ENCODE measurements at places on chromosomes 2 and 18.

DNA sequence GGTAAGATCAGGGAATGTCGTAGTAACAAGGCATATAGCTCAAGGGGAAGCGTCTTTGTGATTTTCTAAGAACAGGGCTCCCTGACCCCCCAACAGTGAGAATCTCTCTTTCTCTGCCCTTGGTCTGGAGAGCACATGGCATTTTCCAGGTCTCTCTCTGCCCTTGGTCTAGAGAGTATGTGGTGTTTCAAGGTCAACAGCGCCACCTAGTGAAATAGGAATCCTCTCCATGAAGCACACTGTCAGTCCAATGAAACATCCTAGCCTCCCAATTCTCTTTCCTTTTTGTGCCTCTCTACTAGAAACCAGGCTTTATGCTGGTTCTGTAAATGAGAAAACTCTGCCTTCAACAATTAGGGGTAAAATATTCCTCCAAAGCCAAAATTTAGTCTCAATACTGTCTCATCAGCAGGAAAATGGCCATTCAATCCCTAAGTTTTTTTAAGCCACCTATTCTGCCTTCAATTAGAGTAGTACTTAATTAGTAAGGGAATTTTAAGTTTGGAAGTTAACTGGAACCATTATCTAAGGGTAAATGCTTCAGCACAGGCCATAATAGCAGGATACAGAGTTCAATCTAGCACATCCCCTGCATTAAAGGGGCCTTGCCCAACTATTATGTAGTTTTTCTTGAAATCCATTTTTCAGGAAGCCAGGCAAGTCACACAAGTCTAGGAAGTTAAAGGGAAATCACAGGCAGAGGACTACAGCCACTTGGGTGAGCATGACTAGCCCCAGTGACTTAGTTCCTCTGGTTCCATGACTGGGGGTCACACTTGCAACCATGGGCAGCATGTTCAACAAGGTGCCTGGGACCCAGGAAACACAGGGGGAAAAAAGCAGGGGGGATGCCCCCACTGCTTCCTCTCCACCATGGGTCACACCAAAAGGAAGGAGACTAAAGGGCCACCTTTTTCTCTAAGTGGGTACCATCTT is 12.4 kb downstream of the DYM start:
- DNase-seq, result no peak

- no peak for DNase-seq
Observed at GRCh38 chr2:146814971-146815370, 1029.9 kb upstream of the ACVR2A start.

DNA sequence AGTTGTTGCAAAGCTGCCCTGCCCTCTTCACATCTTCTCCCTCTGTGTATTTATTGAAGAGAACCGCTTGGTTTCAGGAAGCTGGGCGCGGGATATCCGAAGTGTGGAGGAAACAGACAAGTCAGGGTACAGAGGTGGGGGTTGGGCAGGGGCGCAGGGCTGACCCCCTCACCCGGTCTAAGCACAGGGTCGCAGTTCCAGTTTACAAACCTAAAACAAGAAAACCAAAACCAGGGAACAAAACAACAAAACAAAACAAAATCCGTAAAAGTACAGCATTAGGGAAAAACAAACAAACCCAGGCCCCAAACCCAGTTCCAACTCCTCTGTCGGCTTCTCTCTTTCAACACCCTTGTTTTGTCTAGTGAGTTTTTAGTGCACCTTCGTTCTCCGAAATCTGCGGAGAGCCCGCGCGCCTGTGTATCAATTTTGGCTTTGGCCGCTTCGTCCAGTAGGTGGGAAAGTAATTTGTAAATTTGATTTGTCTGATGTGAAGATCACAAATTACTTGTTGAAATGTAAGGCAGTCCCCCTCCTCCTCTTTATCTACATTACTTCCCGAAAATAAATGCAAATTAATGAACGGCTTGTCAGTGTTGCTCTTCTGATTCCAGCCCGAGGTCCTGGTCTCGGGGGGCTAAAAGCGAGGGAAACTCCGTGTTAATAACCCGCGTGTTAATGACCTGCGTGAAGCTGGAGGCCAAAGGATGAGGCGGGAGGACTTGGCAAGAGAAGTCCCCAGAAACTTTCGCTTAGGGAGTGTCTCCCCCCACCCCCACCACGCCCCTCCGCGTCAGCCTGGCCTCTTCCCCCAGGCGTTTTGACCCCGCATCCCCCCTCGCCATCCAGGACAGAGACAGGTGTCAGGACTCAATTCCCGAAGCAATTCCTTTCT is 6.9 kb downstream of the OTX1 start:
- no peak for DNase-seq

- no peak for DNase-seq
Observed at GRCh38 chr2:120985997-120986651, 250.5 kb downstream of the GLI2 start.

- no peak for DNase-seq
Observed at GRCh38 chr2:232463701-232464543, 8.0 kb downstream of the ALPI start.

DNA sequence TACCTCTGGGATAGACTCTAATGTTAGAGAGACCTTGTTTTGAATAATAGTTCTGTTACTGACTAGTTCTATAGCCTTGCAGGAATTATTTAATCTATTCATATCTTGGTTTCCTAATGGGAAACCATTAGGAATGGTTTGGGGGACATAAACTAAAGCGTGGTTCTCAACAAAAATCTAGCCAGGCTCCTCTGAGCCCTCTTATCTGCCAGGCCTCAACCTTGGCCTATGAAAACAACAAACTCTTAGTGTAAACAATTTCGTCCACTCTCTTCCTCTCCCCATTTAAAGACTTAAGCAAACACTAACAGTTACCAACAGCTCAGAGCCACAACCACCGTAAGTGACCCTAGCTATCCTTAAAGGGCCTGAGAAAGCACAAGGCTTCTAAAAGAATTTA is 10.6 kb upstream of the NBAS start:
- DNase-seq, result no peak

DNA sequence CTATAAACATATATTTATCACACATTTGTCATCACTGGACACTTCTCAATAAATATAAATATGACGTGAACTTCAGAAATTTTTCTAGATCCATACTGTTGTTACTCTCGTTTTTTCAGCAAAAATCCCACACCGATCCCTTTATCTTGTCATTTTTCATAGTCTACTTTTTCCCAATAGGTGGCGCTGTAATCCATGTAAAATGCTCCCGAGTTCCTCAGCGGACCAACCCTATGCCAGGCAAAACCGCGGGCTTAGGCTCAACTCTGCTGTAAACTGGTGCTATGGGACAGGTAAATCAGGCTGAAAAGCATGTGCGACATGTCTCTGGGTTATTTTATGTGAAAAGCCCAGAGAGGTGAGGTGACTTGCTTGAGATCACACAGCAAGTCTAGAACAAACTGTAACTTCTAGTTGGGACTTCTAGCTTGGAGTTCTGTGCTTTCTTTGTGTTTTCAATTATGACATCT is 104.0 kb downstream of the COBLL1 start:
- DNase-seq, result no peak

- DNase-seq, result no peak
Observed at GRCh38 chr18:23852236-23853045, 162.1 kb upstream of the TTC39C start.

DNA sequence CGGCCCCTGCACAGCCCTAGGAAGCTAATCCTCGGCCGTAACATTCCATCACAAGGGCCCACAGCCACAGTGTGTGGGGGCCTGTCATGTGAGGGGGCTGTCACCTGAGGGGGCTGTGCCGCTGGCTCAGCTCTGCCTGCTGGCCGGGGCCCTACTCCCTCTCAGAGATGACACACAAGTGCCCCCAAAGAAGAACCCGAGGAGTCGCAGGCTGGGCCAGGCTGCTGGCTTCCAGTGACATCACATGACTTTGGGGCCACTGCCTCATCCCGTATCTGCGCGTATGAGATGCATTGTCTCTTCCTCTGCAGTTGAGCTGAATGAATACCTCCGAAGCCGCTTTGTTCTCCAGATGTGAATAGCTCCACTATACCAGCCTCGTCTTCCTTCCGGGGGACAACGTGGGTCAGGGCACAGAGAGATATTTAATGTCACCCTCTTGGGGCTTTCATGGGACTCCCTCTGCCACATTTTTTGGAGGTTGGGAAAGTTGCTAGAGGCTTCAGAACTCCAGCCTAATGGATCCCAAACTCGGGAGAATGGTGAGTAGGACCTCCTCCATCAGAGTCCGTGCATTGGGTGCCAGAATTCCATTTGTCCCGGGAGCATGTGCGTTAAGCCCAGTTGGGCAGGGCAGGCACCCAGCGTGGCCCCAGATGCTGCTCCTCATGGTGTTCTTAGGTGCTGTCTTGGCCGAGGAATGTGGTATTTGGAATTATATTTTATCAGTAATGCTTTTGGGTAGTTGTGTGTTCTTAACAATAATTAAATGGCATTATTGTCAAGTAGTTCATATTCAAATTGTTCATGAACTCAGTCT is at the start of gene CNDP1:
TSS of gene CNDP1 (plus strand) at position 351 of the 820 bp plus-strand sequence. CDS start at position 519, 168 bp downstream.
- no peak for DNase-seq

- no peak for DNase-seq
Observed at GRCh38 chr2:186984481-186984880, 135.5 kb upstream of the ZSWIM2 start.

- DNase-seq, result no peak
Observed at GRCh38 chr2:86000131-86000937, 105.4 kb downstream of the POLR1A start.

GRCh38 chr2:47186351-47186750 is 31.2 kb upstream of the STPG4 start:
- DNase-seq, result no peak

- DNase-seq, result no peak
Observed at GRCh38 chr2:196955036-196955435, 28.5 kb upstream of the PGAP1 start.

- no peak for DNase-seq
Observed at GRCh38 chr2:238763471-238763995, 84.4 kb upstream of the TWIST2 start.

- DNase-seq, result no peak
Observed at GRCh38 chr18:25465152-25465732, 113.3 kb upstream of the ZNF521 start.

GRCh38 chr2:207202645-207203044 is 36.9 kb upstream of the KLF7 start:
- no peak for DNase-seq

DNA sequence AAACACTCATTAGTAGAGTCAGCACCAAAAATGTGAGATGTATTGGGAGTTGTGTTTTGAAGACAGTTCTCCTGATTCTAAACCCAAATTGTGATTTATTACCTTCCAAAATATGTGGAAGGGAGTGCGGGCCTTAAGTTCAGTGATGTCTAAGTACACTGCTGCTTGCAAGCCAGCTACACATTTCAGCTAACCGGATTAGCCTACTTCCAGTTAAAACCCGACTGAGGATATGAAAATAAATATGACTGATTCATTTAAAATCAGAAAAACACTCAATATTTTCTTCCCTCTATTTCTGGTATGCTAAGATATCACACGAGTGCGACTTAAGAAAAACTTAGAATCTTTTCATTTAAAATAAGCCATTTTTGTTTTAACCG is 907 bp downstream of the FHL2 start:
- DNase-seq, result no peak

DNA sequence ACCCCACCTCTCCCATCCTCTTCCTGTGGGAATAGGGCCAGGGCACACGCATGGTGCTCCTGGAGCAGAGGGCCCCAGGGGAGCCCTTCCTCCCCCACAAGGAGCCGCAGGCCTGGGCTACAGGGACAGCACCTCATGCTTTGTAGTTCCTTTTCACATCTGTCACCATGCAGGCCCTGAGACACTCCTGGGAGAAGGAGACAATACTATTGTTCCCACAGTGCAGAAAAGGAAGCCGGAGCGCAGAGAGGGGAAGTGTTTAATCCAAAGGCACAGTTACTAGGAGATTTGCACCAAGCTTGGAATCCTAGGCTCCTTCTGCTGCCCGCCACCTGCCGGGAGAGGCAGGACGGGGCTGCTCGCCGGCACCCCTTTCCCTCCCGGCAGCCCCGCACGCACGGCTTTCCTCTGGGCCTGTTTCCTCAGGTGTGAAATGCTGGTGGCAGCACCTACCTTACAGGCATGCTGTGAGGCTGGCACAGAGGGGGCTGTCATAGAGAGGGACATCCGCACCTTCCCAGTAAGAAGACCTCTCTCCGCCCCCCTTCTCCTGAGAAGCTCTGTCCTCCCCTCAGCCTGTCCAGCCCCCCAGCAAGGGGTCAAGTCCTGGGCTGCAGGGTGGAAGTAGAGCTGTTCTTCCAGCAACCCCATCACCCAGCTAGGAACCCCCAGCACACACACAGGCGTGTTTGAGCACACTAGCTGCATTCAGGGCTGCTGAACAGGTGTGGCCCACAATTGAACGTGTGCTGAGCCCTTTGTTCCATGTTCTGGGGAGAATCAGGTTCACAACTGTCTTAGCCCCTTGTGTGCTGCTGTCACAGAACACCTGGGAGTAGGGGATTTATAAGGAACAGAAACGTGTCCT is 62.6 kb downstream of the SMAD7 start:
- DNase-seq, result no peak

Measured in stimulated activated CD8-positive, alpha-beta memory T cell treated with anti-CD3 and anti-CD28 coated beads, Interleukin-7, amount 100 ng/mL, for 1 hour (primary cell).